ENCODE measurements at places on chromosomes 5 and 9. TPM values are rescaled to one million over a fixed set of nuclear protein-coding genes. Genes with fewer than 3 reads are reported as not detected.

AJM1 gene
- total RNA-seq: 2.5 TPM

KIAA1958 gene
- 8.7 TPM for total RNA-seq

CMYA5 gene
- total RNA-seq: 0.13 TPM

GRCh38 chr9:131937451-131937850, 142.2 kb downstream of the MED27 start:
- no peaks in the 10 kb centered on the region for H3K27me3 ChIP-seq
- DNase-seq: no peak

C5orf52 gene
- total RNA-seq: not detected

HRCT1 gene
- total RNA-seq: not detected

TAL2 gene
- total RNA-seq: 0.46 TPM

DNA sequence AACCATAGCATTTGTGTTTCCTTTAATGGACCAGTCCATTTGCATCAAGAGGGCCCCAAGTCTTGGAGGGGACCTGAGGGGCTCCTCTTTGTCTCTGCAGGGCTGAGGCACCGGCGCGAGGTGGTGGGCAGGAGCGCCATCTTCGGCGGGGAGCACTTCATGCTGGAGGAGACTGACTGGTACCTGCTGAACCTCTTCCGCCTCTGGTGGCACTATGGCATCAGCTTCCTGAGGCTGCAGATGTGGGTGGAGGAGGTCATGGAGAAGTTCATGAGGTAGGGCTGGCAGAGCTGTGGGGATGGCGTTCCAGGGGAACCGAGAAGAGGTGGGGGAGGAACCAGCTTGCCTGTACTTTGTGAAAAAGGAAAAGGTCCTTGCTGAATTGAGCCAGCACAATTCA, 6.1 kb downstream of the PCYOX1L start:
- no peak for DNase-seq
- H3K4me3 ChIP-seq: no peak overlapping the region
- H3K27me3 ChIP-seq: no peaks in the 10 kb centered on the region
- H3K36me3 ChIP-seq: no peaks in the 10 kb centered on the region

- no peak overlapping the region for H3K27ac ChIP-seq
- peaks cover 4% of the 10 kb centered on the region for H3K27me3 ChIP-seq
- H3K4me3 ChIP-seq: no peak overlapping the region
- DNase-seq: no peak
Observed at GRCh38 chr5:113302120-113302519, 132.7 kb downstream of the TSSK1B start.

KIF2A gene
- 82.1 TPM for total RNA-seq

DNA sequence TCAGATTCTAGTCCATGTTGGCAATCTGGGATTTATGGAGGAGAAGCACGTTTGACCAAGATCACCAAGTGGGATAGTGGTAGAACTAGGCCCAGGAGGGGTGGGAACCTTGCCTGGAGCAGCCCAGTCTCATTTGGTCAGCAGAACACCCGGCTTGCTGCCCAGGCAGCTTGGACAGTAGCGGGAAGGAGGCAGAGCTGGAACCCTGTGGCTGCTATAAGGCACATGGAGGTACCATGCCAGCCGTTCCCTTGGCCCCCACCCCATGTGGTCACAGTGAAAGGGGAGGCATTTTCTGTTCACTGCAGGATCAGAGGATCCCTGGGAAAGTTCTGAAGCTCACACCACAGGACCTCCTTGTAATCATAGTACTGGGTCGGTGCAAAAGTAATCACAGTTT, 75.4 kb upstream of the ORM1 start:
- no peaks in the 10 kb centered on the region for H3K27me3 ChIP-seq
- no peak for DNase-seq
- no peak overlapping the region for H3K27ac ChIP-seq
- no peaks in the 10 kb centered on the region for H3K4me1 ChIP-seq

- H3K27ac ChIP-seq: no peak within 1 kb of the TSS
- no peak for DNase-seq
- H3K4me1 ChIP-seq: no peaks in the 10 kb centered on the region
- peak within 1 kb of the TSS; percentile 50 for H3K4me3 ChIP-seq
- no peaks in the 10 kb centered on the region for H3K36me3 ChIP-seq
Observed at GRCh38 chr9:35489313-35490154, at the start of gene RUSC2. Gene RUSC2, plus strand, starts transcription at chr9:35490111. Its CDS starts 56,411 bp downstream, at chr9:35546522.

PCDHB16 gene
- total RNA-seq: not detected

DNA sequence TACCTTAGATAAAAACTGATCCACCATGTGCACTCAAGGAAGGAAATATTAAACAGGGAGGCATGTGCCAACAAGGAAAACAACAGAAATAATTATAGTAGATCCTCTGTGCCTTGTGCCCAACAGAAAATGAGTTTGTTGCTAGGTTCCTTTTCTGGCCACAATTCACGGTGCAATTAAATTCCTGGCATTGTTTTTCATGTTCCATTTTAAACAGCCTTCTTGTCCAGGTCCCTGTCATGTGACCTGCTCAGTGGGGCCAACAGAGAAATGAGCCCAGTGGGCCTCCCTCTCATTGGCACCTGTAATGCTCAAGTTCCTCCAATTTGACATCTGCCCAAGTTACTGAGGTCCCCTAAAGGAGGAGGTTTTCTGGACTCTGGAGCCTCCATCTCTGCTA, 56.5 kb downstream of the SPOCK1 start:
- H3K4me1 ChIP-seq: no peaks in the 10 kb centered on the region
- DNase-seq: no peak
- H3K27me3 ChIP-seq: no peaks in the 10 kb centered on the region
- H3K36me3 ChIP-seq: no peaks in the 10 kb centered on the region
- H3K4me3 ChIP-seq: no peak overlapping the region

- H3K4me3 ChIP-seq: no peak overlapping the region
- no peaks in the 10 kb centered on the region for H3K36me3 ChIP-seq
- DNase-seq: no peak
- H3K27me3 ChIP-seq: no peaks in the 10 kb centered on the region
- H3K4me1 ChIP-seq: no peaks in the 10 kb centered on the region
Observed at GRCh38 chr9:89012294-89013042, 21.2 kb downstream of the S1PR3 start.

GRCh38 chr5:5419291-5420210, 2.9 kb upstream of the ICE1 start:
- no peak overlapping the region for H3K27ac ChIP-seq
- H3K36me3 ChIP-seq: no peaks in the 10 kb centered on the region
- no peaks in the 10 kb centered on the region for H3K27me3 ChIP-seq
- DNase-seq: no peak
- no peak overlapping the region for H3K4me3 ChIP-seq

GRCh38 chr9:94933511-94933828, 207.0 kb downstream of the AOPEP start:
- H3K36me3 ChIP-seq: no peaks in the 10 kb centered on the region
- no peaks in the 10 kb centered on the region for H3K27me3 ChIP-seq
- no peak for DNase-seq
- H3K27ac ChIP-seq: no peak overlapping the region
- no peaks in the 10 kb centered on the region for H3K4me1 ChIP-seq

GRCh38 chr9:87309236-87309635, 188.4 kb upstream of the DAPK1 start:
- no peaks in the 10 kb centered on the region for H3K4me1 ChIP-seq
- H3K27me3 ChIP-seq: no peaks in the 10 kb centered on the region
- no peaks in the 10 kb centered on the region for H3K36me3 ChIP-seq
- no peak for DNase-seq

DNA sequence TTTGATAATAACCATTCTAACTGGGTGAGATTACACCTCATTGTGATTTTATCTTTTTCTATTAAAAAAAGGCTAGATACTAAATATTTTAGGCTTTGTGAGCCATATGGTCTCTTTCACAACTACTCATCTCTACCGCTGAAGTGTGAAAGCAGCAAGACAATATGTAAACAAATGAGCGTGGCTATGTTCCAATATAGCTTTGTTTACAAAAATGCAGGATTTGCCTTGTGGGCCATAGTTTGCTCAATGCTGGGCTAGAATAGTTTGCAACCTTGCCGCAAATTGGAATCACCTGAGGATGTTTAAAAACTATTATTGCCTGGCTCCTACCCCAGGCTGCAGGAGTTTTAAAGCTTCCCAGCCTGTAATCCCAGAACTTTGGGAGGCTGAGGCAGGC, 10.2 kb upstream of the GPR150 start:
- no peak overlapping the region for H3K27ac ChIP-seq

DNA sequence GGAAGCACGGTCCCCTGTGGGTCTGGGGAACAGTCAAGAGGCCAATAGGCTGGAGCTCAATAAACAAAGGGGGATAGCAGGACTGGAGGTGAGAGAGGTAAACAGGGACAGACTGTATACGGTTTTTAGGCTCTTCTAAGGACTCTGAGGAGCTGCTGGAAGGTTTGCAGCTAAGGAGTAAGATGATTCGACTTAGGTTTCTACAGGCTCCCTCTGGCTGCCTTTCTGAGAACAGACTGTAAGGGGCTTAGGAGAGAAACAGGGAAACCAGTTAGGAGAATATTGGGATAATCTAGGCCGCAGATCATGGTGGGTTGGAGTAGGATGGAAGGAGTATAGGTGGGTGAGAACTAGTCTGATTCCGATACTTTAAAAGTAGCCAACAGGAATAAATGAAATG, 10.4 kb downstream of the CDK5RAP2 start:
- H3K4me1 ChIP-seq: no peaks in the 10 kb centered on the region
- DNase-seq: no peak
- peaks cover 34% of the 10 kb centered on the region for H3K36me3 ChIP-seq

GRCh38 chr5:123755653-123756317, 243.8 kb downstream of the CSNK1G3 start:
- no peaks in the 10 kb centered on the region for H3K36me3 ChIP-seq
- no peaks in the 10 kb centered on the region for H3K27me3 ChIP-seq
- H3K4me1 ChIP-seq: no peaks in the 10 kb centered on the region
- H3K27ac ChIP-seq: no peak overlapping the region

- no peak for DNase-seq
- no peak overlapping the region for H3K4me3 ChIP-seq
- peaks cover 2% of the 10 kb centered on the region for H3K36me3 ChIP-seq
- no peaks in the 10 kb centered on the region for H3K4me1 ChIP-seq
- no peaks in the 10 kb centered on the region for H3K27me3 ChIP-seq
Observed at GRCh38 chr5:35067985-35068384, 20.2 kb upstream of the AGXT2 start.

GRCh38 chr5:20615888-20616563, 628.0 kb upstream of the CDH18 start:
- H3K27ac ChIP-seq: no peak overlapping the region
- H3K27me3 ChIP-seq: no peaks in the 10 kb centered on the region
- no peak overlapping the region for H3K4me3 ChIP-seq
- no peak for DNase-seq

GRCh38 chr9:20997503-20998076, 33.9 kb downstream of the HACD4 start:
- peaks cover 18% of the 10 kb centered on the region for H3K4me1 ChIP-seq
- peaks cover under 1% of the 10 kb centered on the region for H3K36me3 ChIP-seq
- DNase-seq: peak; percentile 47

DNA sequence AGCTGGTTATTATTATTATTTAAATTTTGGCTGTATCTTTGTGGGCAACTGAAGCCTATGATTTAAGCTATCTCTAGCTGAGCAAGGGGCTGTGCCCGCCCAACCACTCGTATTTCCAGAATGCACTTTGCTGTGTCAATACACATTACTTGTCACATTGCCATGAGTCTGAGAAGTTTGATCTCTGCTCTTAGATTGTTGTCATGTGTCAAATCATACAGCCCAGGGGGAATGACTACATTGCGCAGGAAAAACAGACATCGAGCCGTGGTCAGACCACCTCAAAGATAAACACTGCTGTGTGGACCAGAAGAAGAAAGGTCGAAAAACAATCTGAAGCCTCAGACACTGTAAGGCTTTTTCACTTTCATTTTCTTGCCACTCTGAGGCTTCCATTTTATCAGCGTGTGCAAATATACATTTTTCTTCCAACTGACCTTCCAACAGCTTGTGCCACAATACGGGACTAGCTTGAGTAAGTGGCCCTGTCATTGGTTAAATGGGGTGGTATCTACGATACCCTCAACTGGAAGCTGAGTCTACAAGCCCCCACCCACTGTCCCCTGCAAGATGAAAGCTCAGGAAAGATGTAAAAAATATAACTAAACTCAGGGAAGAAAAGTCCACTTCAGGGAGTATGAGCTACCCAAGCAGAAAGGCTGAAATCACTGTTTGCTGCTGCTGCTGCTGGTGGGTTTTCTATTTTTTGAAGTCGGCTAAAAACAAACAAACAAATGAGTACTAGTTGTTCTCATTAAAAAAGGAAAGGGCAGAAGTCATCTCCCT, 603.0 kb downstream of the BNC2 start:
- H3K4me1 ChIP-seq: no peaks in the 10 kb centered on the region
- H3K27me3 ChIP-seq: no peaks in the 10 kb centered on the region
- H3K4me3 ChIP-seq: no peak overlapping the region
- DNase-seq: no peak

- H3K4me1 ChIP-seq: no peaks in the 10 kb centered on the region
- H3K27ac ChIP-seq: no peak overlapping the region
- DNase-seq: no peak
- no peaks in the 10 kb centered on the region for H3K27me3 ChIP-seq
- H3K4me3 ChIP-seq: no peak overlapping the region
- H3K36me3 ChIP-seq: no peaks in the 10 kb centered on the region
Observed at GRCh38 chr5:141547488-141547887, 58.6 kb downstream of the PCDHGC5 start.

ZNF483 gene
- total RNA-seq: 0.40 TPM

DNA sequence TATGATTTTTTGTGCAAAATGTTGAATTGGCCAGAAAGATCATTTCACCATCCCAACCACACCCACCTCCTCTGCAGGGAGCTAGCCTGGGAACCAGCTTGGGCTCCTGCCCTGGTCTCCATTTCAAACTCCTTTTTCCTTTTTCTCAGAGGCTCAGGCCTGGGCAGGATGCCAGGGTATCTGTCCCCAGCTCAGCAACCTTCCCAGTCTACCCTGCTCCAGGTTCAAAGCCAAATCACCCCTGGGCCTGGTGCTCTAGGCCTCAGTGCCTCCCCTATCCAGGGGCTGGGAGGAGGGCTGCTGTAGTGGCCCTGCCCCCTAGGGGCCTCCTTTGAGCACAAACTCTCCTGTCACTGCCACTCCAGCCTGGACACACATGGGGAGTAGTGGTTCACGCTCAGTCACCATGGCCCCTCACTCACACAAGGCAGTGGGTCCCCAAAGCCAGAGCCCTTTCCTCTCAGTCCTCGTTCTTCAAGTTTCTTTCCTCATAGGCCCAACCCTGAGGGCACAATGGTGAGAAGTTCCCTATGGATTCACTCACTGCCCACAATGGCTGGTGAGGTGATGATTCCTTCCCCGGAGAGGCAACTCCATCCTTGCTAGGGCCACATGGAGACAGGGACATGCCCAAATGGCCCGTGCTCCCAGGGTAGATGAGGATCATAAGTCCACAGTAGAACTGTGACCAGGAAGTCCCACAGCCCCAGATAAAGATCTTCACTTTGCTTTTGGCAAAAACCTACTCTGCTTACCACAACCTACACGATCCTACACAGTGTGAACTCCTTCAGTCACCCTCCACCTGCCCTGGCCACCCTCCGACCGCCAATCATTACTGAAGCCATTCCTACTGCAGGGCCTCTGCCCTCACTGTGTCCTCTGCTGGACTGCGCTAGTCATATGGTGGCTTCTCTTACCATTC, 1.6 kb upstream of the ST6GALNAC4 start:
- H3K27me3 ChIP-seq: no peaks in the 10 kb centered on the region
- H3K27ac ChIP-seq: peak overlapping the region; percentile 26
- H3K4me3 ChIP-seq: no peak overlapping the region
- peaks cover 26% of the 10 kb centered on the region for H3K4me1 ChIP-seq
- peaks cover 1% of the 10 kb centered on the region for H3K36me3 ChIP-seq

Data from GM12878 (cell line).